ENCODE measurements at places on chromosomes 7 and 10.

GRCh38 chr10:120760253-120760652, 90.9 kb upstream of the WDR11 start:
- no peak for ATAC-seq

GRCh38 chr7:103772171-103772773, 217.2 kb downstream of the RELN start:
- no peak for ATAC-seq

DNA sequence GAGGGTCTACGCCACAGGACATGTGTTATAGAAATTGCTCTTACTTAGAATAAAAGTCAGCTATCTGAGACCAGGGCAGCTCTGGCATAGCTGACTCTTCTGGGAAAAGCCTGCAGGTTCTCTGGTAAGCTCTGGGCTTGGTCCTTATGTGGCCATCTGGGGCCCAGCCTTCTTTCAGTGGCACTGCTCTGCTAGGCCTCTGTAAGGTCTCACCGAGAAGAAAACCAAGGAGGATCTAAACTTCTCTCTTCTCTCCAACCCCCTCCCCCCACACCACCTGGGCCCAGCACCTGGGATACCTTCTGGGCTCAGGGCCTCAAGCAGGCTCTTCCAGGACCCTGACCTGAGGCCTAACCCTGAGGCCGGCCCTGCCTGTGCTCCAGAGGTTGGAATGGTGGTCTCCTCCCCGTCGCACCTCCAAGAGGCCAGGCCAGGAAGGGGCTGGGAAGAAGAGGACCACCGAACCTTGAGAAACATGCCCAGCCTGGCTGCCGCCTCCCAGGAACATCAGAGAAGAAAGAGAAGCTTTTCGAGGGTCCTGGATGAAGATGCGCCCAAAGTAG, 323.6 kb downstream of the GFRA1 start:
- ATAC-seq, result no peak

DNA sequence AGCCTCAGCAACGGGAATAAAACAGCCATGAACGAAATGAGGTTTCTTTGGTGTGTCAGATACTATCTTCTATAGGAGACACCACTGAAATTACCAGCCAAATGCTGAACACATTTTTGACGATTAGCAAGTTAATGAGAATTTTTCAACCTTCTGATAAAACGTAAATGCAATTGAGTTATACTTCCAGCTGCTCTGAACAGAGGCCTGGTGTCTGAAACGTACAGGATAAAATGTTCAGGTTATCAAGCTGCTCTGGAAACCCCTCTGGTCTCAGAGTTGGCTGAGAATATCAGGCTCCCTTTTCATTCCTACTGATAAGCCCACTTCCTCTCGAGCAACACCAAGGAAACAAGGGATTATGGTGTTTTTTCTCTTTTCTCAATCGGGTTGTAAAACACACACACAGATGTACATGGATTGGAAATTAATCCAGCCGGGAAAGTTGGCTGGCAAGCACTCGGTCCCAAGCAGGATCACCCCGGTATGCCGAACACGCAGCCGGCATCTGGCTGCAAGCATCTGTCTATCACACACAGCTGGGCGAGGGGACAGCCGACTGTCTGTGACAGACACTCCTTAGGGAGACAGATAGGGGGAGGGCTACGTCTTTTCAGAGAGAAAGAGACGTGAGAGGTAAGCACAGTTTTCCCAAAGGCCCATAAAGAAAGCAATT, 171.8 kb downstream of the PRKAG2 start:
- no peak for ATAC-seq

DNA sequence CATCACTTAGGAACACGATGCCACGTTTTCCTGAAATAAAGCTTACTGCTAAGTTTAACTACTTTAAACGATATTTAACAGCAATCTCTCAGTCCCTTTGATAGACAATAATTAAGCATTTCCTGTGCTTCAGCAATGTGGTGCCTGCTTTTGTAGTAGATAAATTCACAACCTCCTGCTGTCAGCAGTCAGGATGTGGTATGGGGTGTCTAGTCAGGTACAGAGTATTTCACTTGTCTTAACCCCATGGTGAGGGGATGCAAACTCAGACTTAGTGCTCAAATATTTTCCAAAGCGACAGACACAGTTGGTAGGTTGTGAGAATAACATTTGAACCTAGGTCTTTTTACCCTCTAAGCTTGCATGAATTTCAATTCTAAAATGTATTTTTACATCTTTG, 526.2 kb upstream of the PFKP start:
- no peak for ATAC-seq

- ATAC-seq, result no peak
Observed at GRCh38 chr7:130872756-130873448, 138.9 kb upstream of the KLF14 start.
